ENCODE measurements at places on chromosomes 3 and 15.
A peak's percentile ranks its signal among the peaks of the same experiment; 100 is the strongest.

- no peak for DNase-seq
These were observed 497 bp upstream of the CLASP2 start for GRCh38 chr3:33718595-33718907.

DNA sequence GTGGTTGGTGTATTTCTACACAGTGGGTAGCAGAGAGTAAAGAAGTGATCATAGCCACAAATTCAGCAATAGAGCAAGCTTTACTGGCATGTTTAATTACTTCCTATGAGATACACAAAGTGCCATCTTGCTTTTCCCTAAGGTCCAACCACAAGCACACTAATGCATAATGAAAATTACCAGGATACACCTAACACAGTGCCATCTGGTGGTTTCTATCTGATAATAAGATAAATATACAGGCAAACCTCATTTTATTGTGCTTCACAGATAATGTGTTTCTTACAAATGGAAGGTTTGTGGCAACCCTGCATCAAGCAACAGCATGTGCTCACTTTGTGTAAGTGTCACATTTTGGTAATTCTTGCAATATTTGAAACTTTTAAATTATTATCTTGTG lies 223.0 kb downstream of the NSUN3 start:
- peak; percentile 25 for DNase-seq

GRCh38 chr15:82532383-82532990 lies 7.8 kb downstream of the RPS17 start:
- no peak for DNase-seq

GRCh38 chr3:21912711-21913110 lies 161.7 kb upstream of the ZNF385D start:
- DNase-seq = peak; percentile 87

DNA sequence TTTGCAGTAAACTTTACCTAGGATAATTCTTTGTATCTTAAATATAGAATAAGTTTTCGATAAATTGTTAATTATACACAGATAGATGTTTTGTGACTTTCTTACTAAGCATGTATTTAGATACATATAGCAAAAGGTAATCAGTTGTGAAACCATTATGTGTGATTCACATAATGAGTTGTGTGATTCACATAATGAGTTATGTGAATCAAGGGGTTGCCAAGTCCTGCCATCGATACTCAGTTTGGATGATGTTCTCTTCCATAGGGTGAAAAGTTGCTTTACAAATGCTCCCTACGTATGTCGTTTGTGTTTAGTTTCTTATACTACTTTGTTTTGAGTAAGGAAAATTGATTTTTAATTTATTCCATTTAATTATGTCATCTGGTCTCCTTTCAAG lies 682.1 kb downstream of the MECOM start:
- DNase-seq = no peak

GRCh38 chr3:157574531-157574930 lies 71.3 kb upstream of the VEPH1 start:
- no peak for DNase-seq

GRCh38 chr3:191263365-191263764 lies 64.3 kb downstream of the OSTN start:
- DNase-seq = no peak

- DNase-seq = peak; percentile 25
These were observed 43.2 kb downstream of the MINAR1 start for GRCh38 chr15:79475306-79475705.

GRCh38 chr3:172218350-172219323 lies 179.3 kb downstream of the FNDC3B start:
- DNase-seq = peak; percentile 65

All from choroid plexus epithelial cell (primary cell).